ENCODE measurements at places on chromosomes 1 and 21.

DNA sequence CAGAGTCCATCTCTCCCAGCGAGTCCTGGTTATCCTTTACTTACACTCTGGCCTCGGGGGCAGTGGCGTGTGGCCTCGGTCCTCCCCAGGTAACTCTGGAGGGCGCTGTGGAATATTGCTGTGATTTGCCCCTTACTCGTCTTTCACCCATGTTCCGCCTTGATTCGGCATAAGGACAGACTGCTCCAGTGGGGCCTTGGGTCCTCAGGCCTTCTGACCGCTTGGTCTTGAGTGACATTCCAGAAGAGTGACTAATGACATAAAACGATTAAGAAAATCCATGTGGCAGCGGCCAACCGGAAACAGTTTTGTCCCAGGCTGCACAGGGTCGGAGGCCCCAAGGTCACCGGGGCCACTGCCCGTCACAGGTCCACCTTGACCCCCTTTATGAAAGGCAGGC lies 11.0 kb downstream of the ICMT start:
- DNase-seq = no peak

- no peak for DNase-seq
Measured at GRCh38 chr1:26959722-26960624, at the start of gene KDF1. KDF1 (minus strand) TSS chr1:26960468; CDS start chr1:26952380, 8,088 bp downstream.

DNA sequence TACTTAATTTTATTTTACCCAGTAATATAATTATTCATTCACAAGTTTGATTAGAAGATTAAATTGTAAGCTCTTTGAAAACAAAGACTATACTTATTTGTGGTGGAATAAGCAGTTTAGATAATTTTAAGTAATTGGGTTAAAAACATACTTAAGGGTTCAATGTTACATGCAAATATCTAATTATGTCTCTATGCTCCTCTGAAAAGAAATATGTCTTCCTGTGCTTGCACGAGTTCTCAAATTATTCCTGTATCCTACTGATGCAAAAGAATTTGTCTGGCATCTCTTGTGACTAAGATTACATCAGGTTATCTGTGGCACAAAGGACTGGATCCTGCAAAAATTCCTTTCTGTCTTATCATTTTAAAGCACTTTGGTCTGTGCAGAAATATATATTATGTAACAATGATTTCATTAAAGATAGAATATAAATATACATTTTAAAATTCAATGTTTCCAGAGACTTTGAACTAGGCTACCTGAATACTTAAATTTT lies 416.7 kb downstream of the COL11A1 start:
- DNase-seq = no peak

- no peak for DNase-seq
Measured at GRCh38 chr1:29802181-29803068, 566.1 kb downstream of the PTPRU start.

DNA sequence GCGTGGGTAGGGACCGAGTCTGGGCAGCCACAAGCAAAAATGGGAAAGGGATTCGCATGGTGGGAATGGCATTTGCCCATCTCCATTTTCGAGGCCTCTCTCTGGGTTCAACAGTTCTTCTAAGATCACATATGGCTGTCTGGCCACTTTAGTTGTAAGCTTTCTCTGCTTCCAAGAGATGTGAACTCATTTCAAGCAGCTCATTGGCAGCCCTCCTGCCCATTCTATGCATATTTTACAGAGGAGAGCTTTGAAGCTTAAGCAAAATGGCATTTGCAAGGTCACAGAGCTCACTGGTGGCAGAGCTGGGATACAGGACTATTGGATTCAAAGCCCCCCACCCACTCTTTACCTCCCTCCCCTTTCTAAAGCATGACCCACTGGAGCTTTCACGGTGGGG lies 93.7 kb downstream of the HHIPL2 start:
- DNase-seq = peak; percentile 11

GRCh38 chr1:200458780-200459179 lies 48.9 kb upstream of the ZNF281 start:
- DNase-seq = no peak

- no peak for DNase-seq
Measured at GRCh38 chr1:37399205-37399604, 75.2 kb upstream of the ZC3H12A start.

GRCh38 chr1:188070848-188071247 lies 1242.1 kb downstream of the PLA2G4A start:
- DNase-seq = no peak

- DNase-seq = no peak
Measured at GRCh38 chr21:44980562-44981489, 41.0 kb downstream of the SLX9 start.

DNA sequence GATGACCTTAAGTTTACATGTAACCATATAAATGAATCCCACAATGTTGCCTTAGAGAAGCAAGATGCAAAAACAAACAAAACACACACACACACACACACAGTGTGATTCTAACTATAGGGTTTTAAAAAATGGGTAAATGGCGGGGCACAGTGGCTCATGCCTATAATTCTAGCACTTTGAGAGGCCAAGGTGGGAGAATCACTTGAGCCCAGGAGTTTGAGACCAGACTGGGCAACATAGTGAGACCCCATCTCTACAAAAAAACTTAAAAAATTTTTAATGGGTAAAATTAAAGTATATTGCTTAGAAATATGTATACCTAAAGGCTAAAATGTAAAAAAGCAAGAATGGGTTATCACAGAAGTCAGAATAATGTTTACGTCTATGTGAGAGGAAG lies 15.8 kb downstream of the KMO start:
- no peak for DNase-seq

- DNase-seq = no peak
Measured at GRCh38 chr21:29371464-29371863, 72.7 kb downstream of the BACH1 start.

GRCh38 chr1:66605419-66605997 lies 71.6 kb downstream of the SGIP1 start:
- no peak for DNase-seq

DNA sequence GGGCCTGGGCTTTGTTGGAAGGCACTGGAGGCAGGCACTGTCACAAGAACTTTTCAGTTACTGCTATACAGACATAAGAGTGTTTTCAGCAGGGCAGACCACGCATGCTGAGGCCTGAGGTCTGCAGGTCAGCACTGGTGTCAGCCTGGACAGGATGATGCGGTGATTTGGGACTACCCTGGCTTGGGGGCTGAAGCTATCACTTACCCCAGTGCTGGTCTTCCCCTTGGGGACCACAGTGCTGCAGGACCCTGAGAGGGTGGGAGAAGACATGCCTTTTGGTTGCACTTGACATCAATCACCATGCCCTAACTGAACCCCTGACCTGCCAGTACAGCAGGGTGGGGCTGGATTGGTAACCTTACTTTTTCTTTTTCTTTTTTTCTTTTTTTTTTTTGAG lies 9.2 kb downstream of the DMRTB1 start:
- DNase-seq = no peak

DNA sequence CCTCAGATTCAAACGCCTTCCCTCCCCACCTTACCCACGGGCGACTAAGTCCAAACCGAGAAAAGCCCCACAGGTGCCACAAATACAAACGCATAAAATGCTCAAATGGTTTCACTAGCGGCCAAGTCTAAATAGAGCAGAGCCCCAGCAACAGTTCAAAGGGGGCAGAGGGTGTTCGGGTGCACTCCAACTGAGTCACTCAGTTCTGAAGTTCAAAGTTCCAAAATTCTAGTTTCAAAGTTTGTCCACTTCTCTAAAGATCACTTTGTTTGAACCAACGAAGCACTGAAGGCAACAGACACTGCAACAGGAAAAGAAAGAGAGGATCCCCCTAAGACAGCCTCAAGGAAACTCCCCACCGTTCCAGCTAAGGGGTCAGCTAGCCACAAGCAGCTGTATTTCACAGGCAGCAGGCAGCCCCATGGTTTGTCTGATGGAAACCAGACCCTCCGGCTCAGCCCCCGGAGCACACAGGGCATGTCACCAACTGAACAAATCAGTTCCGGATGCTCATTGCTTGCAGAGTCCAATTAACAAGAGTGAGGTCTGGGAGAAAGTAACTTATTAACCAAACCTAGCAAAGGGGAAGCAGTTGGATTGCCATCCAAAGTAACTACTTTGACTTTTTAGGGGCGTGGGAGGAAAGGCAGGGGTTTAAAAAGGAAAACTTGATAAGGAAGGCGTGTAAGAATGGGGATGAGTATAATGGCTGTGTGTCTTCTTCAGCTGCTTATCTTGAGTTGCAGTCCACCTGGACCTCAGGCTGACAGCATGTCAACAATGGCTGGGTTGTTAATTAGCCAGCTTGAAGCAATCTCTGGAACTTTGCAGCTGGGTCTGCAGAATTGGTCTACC lies 1423.9 kb upstream of the PRMT6 start:
- DNase-seq = no peak

- no peak for DNase-seq
Measured at GRCh38 chr1:230575886-230576500, 66.3 kb upstream of the COG2 start.

DNA sequence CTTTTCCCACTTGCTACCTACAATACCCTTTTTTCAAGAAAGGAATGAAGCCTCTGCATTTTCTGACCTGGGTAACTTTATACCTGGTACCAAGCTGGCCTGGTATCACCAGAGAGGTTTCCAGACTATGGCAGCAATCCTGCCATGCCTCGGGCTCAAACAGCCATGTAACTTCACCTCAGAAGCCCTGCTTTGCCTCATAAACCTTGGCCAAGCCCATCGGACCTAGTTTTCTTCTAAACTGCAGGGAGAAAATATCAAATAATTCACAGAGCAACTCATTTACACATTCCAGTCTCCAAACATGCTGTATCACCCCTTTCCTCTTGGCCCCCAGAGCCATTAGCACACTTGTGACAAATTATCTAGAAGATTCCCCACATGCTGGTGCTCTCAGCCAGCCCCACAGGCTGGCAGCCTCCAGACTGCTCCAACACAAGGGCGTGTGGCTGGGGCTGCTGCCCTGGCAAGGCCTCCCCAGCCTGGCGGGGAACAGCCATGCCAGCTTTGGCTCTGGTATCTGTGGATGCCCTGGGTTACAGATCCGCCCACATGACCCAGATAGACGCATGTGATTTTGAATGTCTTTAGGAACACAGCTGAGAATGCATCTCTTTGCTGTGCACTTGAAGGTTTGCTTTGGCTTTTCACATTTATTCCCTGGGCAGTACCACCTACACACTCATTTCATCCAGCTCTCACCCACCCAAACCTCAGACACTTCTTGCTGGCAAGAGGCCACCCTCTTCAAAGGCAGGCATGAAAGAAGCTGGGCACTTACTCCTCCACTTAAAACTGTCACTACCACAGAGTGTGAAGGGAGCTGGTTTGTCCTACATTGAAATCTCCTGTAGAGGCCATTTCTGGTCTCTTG lies 70.0 kb upstream of the BCAR3 start:
- DNase-seq = no peak

DNA sequence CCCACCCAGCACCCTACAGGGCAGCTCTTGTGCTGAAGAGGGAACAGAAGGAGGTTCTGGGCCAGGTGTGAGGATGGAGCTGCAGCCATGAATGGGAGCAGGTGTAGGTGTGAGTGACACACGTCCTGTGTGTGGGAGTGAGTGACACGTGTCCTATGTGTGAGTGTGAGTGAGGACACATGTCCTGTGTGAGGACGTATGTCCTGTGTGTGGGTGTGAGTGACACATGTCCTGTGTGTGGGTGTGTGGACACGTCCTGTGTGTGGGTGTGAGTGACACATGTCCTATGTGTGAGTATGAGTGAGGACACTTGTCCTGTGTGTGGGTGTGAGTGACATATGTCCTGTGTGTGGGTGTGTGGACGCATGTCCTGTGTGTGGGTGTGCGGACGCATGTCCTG lies 26.4 kb downstream of the MEGF6 start:
- DNase-seq = no peak

DNA sequence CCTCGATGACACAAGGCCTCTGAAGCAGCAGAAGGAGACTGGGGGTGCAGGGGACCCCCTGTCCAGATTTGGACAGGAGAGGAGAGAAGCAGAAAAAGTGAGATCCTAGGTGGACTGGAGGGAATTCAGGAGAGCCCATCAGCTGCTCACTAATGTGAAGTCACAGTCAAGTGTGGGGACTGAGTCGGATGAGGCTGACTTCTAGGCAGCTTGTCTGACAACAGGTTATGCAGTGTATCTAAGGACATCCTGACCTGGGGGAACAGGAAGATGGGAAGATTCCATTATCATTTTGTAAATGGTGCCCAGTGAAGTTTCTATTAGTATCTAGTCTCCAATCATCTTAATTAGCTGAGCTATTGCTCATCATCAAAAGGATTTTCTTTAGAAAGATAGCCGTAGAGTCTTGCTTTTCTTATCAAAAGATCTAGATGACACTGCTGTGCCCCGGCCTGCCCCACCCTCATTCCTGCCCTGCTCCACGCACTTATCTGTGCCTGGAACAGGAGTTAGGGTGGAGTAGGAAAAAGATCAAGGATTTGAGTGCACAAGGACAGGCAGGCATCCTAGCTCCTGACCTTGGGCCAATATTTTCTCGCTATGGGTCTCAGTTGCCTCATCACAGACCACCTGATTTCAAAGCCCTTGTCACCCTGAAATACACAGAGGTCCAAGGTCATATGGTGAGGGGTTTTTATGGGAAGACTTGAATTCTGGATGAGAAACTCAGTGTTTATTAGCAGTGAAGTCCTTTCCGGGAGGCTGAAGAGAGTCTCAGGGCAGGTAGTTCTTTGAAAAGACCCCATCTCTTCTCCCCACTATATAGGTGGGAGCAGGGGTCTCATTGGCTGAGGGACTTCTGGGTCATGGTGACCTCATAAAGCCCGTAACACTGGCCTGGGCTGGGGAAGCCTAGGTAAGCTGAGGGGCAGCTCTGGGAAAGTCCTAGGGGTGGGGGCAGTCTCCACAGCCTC lies at the start of gene MROH7:
TSS of gene MROH7 (plus strand) at position 924 of the 974 bp plus-strand sequence. CDS start 11,141 bp downstream, outside the sequence.
- no peak for DNase-seq

GRCh38 chr21:38645282-38645681 lies 147.0 kb upstream of the ERG start:
- DNase-seq = peak; percentile 87

DNA sequence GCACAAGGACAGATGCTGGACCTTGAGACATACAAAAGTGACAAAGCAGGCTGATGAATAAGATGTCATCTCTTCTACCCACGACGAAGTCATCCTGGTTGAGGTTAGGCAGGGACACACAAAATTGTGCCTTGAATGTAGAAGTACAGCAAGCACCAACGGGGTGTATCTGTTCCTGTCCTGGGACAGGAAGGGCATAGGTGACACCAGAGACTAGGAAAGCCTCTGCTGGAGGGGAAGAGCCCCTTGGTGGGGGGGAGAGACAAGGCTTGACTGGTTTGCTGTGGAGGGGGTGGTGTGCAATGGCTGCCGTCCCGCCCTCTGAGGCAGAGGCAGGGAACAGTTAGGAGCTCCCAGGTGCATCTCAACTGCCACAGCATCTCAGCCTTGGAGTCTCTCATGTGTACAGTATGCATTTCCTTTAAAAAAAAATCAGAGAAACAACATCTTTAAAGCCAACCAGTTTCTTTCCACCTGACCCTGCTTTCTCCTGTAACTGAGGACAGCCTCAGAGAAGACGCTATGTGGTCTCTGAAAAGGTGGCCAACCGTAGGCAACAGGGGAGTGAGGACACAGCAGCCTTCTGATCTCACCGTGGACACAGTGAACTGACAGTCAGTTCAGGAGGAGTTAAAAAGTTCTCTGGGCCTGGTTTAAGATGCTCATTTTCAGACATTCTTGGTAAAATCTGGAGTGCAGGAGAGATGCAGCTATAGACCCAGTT lies 17.7 kb upstream of the GFI1 start:
- no peak for DNase-seq

GRCh38 chr1:172832006-172832725 lies 173.3 kb downstream of the FASLG start:
- DNase-seq = no peak

GRCh38 chr1:225882694-225883615 lies 775 bp upstream of the TMEM63A start:
- DNase-seq = peak; percentile 39

- no peak for DNase-seq
Measured at GRCh38 chr1:16721871-16722641, 18.3 kb upstream of the RNU1-4 start.

- no peak for DNase-seq
Measured at GRCh38 chr1:5504364-5504740, 487.9 kb downstream of the NPHP4 start.
